ENCODE measurements at places on chromosomes 1 and 21.

GRCh38 chr1:156652131-156652991, 10.4 kb downstream of the BCAN start:
- DNase-seq: no peak

DNA sequence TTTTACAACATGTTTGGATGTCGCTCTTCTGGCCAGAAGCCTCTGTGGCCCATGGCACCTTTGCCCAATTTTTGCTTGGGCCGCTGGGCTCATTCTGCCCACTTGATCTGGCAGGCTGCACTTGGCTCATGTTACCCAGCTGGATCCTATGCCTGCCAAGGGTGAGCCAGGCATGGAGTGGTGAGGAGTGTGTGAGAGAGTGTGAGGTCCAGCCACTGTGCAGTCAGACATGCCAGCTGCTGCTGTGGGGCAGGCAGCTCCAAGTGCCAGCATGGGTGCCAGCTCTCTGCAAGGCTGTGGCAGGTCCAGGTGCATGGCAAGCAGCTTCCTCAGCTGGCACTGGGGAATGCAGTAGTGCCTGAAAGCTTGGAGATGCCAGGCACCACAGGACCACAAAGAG, 71.0 kb downstream of the EBNA1BP2 start:
- no peak for DNase-seq

DNA sequence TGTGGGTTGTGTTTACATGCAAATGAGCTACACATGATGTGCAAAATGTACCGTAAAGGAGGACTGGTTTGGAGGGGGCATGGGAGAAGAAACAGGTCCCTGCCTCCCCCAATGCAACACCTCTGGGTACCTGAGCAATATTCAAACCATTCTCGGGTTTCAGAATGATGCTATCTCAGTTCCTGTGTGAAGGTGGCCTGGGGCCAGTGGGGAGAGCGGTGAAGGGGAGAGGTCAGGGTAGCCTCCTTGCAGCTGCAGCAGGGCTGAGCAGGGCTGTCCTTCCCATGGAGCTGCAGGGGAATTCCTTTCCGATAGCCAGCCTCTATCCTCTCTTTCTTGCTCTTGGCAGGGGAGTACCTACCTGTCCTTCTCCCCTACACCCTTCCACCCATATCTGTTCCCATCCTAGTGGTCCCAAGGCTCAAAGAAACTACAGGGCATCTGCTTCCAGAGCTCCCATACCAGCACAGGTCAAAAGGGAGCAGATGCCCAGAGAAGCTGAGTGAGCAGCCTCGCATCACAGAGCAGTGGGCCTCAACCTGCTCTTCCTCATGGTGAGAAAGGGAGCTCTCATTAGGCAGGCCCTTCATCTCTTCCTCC, 11.9 kb downstream of the MEF2D start:
- DNase-seq: no peak

- no peak for DNase-seq
Observed at GRCh38 chr21:45073301-45074047, 906 bp upstream of the ADARB1 start.

DNA sequence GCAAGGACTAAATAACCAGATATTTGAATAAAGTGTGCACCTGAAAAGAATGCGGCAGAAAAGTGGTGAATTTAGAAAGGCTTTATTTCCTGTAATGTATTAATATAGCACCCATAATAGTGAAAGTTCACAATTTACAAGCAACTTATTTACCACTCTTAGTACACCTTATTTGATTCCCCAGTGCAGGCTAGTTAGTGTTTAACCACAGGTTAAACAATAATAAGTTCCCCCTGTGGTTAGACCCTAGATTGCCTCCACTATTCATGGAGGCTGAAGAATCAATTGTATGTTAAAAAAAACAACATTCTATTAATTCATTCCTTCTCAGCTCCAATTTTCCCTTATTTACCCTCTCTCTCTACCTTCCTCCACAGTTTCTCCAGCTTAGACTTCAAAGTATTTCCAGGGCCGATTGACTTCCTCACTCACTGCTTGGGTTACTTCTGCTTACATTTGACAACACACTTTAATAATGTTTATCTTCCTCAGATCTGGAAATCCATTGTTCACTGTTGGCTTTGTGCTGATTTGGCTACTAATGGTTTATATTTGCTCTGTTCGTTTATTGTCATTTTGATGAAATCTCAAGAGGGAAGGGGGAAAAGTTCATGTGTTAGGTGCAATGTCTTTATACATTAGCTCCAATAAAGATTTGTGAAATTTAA, 796.3 kb downstream of the BRINP3 start:
- no peak for DNase-seq

GRCh38 chr1:10680487-10680886, 116.0 kb downstream of the CASZ1 start:
- no peak for DNase-seq

GRCh38 chr1:187638733-187639434, 810.1 kb downstream of the PLA2G4A start:
- no peak for DNase-seq

DNA sequence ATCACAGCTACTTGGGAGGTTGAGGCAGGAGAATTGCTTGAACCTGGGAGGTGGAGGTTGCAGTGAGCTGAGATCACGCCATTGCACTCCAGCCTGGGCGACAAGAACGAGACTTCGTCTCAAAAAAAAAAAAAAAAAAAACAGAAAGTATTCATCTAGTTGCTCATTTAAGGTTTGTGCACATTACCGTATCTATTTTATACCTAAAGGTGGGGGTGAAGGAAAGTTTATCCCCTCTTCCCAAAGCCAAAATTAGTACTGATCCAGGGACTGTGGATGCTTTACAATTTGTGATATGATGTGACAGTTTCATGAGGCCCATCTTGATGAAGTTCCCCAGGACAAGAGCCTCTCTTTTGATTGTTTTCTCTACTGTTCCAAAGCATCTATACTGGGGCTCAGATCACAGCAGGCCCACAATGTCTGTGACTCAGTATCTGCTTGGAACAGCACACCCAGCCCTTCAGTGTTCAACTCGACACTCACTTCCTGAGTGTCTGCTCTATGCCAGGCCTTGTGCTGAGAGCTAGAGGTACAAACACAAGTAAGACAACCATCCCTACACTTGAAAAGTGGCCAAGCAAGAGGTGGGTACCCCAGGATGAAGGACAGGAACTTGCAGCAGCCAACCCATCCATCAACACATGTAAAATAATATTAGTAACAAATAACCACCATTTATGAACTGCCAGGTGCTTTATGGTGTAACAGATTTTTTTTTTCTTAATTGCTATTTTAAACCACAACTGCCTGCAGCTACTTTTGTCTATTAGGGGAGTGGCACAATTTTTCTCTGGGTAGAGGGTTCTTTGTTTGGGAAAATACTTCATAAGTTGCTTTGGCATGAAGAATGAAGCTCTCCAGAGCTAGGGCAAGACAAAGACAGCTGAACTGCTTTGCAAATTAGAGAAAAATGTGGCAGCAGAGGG, 29.0 kb upstream of the KHDRBS1 start:
- DNase-seq: no peak

GRCh38 chr1:1427820-1428148, 6.7 kb upstream of the ANKRD65 start:
- no peak for DNase-seq

DNA sequence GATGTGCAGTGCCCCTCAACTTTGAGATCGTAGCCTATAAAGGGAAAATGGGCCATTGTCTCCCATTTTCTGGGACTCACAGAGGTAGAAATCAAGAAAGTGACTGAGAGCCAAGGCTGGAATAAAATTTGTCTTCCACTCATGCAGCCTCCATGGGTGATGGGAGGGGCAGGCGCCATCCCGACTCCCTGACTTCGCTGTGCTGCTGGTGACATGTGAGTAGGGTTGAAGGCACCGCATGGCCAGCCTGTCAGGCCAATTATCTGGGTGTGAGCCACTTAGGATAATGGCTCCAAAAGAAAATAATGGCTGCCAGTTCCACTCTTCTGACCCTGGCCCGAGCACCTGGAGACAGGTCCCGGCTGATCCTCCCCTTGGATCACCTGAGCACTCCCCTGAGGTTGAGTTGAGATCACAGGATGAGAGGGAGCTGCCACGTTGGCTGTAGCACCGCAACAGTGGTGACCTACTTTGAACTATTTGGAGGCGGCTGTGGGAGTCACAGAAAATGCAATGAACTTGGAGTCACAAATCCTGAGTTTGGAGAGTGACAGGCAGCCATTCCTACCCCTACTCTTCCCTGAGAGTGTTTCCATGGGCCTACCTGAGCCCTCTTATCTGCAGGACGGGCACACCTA, 26.3 kb downstream of the CAPN9 start:
- DNase-seq: no peak
